Suprapubic skin (tissue), 4 donors: ENCODE measurements at places on chromosomes 11 and 22. TPM values are rescaled to one million over a fixed set of nuclear protein-coding genes. Genes with fewer than 3 reads are reported as not detected.

- H3K27me3 ChIP-seq = peaks cover 98% of the 10 kb centered on the region
- no peaks in the 10 kb centered on the region for H3K36me3 ChIP-seq
- peak; percentile 76 for DNase-seq
- no peak overlapping the region for H3K4me3 ChIP-seq
Measured at GRCh38 chr11:1226986-1227550, 4.2 kb downstream of the MUC5B start.

ADAMTS8 gene
- total RNA-seq = 0.30 TPM

GRCh38 chr22:35842954-35843353 lies 125.3 kb downstream of the APOL5 start:
- no peaks in the 10 kb centered on the region for H3K36me3 ChIP-seq
- peaks cover 24% of the 10 kb centered on the region for H3K4me1 ChIP-seq
- no peaks in the 10 kb centered on the region for H3K27me3 ChIP-seq
- no peak overlapping the region for H3K4me3 ChIP-seq
- no peak overlapping the region for H3K27ac ChIP-seq
- no peak for DNase-seq

THRSP gene
- total RNA-seq = 36.9 TPM

- H3K36me3 ChIP-seq = no peaks in the 10 kb centered on the region
- no peak overlapping the region for H3K27ac ChIP-seq
- no peak overlapping the region for H3K4me3 ChIP-seq
- no peak for DNase-seq
Measured at GRCh38 chr11:45592636-45593035, 72.8 kb downstream of the CHST1 start.

DNA sequence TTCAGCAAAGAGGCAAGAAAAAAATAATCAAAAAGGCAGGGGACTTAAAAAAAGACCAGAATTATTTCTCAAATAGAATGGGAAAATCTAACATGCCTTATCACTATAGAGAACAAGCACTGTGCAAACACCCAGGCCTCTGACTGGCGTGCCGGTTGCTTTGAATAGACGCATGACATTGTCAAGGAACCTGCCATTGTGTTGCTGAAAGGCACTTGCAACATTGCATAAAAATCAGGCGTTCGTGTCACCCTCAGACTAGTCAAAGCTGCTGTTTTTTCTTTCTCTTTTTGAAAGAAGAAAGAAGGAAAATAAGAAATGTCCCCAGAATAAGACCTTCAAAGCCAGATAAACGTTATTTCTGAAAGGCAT lies 549.3 kb upstream of the CADM1 start:
- H3K4me3 ChIP-seq = no peak overlapping the region
- no peak overlapping the region for H3K27ac ChIP-seq
- H3K27me3 ChIP-seq = peaks cover 15% of the 10 kb centered on the region
- no peaks in the 10 kb centered on the region for H3K4me1 ChIP-seq

FGF4 gene
- not detected for total RNA-seq

- no peak for DNase-seq
- H3K27ac ChIP-seq = peak overlapping the region; percentile 38
- no peak overlapping the region for H3K4me3 ChIP-seq
- H3K27me3 ChIP-seq = no peaks in the 10 kb centered on the region
- H3K36me3 ChIP-seq = no peaks in the 10 kb centered on the region
- H3K4me1 ChIP-seq = peaks cover 24% of the 10 kb centered on the region
Measured at GRCh38 chr11:100753172-100753543, 66.1 kb downstream of the ARHGAP42 start.

DNA sequence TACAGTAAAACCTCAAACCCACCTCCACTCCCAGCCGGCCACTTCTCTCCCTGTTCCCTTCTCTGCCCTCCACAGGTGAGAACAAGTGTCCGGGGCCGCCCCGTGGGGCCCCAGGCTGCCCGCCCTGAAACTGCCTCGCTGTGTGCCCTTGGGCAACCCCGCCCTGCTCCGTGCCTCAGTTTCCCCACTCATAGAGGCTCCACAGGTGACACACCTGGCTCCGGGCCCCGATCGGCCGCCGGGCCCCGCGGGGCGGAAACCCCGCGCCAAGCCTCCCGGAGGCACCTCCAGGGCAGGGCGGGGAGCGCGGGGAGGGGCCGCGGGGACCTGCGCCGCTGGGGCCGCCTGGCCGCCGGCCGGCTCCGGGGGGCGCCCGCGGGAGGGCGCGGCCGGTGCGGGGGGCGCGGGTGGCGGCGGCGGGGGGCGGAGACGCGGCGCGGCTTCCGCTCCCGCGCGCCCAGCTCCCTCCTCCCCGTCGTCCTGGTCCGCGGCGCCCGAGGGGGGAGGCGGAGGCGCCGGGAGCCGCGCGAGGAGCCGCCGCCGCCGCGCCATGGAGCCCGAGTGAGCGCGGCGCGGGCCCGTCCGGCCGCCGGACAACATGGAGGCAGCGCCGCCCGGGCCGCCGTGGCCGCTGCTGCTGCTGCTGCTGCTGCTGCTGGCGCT lies at the start of gene LRP5:
LRP5 (plus strand) TSS at position 475 of the 663 bp plus-strand sequence; CDS start at position 599, 124 bp downstream.
- DNase-seq = no peak
- H3K36me3 ChIP-seq = no peaks in the 10 kb centered on the region
- no peaks in the 10 kb centered on the region for H3K27me3 ChIP-seq
- H3K27ac ChIP-seq = peak within 1 kb of the TSS; percentile 83
- H3K4me1 ChIP-seq = peaks cover 36% of the 10 kb centered on the region
- H3K4me3 ChIP-seq = peak within 1 kb of the TSS; percentile 74

DNA sequence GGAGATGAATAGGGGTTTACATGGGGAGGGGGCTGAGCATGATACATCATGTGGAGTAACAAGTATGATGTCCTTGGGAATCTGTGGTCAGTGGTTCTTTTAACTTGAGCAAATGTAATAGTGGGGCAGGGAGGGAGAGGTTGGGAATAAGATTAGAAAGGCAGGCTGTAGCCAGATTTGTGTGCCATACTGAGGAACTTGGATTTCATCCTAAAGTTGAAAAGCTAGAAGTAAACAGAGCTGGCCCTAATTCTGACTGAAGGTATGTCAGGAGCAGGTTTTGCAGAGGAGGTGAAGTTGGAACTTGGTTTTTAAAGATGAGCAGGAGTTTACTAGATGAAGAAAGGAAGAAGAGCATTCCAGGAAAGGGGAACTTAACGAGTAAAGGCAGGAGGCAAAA lies 108.3 kb upstream of the RRM1 start:
- no peak overlapping the region for H3K4me3 ChIP-seq
- H3K27ac ChIP-seq = no peak overlapping the region
- no peaks in the 10 kb centered on the region for H3K27me3 ChIP-seq
- no peaks in the 10 kb centered on the region for H3K36me3 ChIP-seq
- DNase-seq = no peak

GRCh38 chr22:19997561-19998231 lies 18.9 kb downstream of the ARVCF start:
- H3K4me1 ChIP-seq = peaks cover 22% of the 10 kb centered on the region
- no peak for DNase-seq
- no peak overlapping the region for H3K4me3 ChIP-seq
- no peaks in the 10 kb centered on the region for H3K27me3 ChIP-seq
- no peaks in the 10 kb centered on the region for H3K36me3 ChIP-seq

- H3K27ac ChIP-seq = no peak overlapping the region
- DNase-seq = no peak
- H3K4me3 ChIP-seq = no peak overlapping the region
- no peaks in the 10 kb centered on the region for H3K36me3 ChIP-seq
Measured at GRCh38 chr11:69984457-69985261, 93.5 kb upstream of the ANO1 start.

DNA sequence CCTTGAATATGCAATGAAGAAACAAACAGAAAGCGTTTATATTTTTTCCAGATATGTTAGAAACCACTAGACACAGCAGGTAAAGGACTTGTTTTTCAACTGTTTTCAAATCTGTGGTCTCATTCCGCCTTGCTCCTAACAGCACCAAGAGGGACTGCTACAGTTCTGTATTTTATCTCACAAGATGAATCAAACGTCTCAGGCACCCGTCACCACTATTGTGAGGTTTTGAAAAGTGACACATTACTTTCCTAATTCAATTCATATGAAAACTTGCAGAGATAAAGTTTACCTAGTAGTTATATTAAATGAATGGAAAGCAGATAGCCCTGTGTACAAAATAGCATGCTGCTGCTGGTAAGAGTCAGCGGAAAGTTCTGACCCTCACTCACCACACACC lies 386.3 kb downstream of the ETS1 start:
- no peaks in the 10 kb centered on the region for H3K36me3 ChIP-seq
- DNase-seq = no peak
- no peak overlapping the region for H3K27ac ChIP-seq
- H3K4me1 ChIP-seq = no peaks in the 10 kb centered on the region
- no peaks in the 10 kb centered on the region for H3K27me3 ChIP-seq

NNMT gene
- 164 TPM for total RNA-seq

- DNase-seq = no peak
- H3K36me3 ChIP-seq = no peaks in the 10 kb centered on the region
- H3K4me3 ChIP-seq = no peak overlapping the region
- no peaks in the 10 kb centered on the region for H3K27me3 ChIP-seq
- no peak overlapping the region for H3K27ac ChIP-seq
Measured at GRCh38 chr11:106961518-106961917, 56.8 kb downstream of the GUCY1A2 start.

TMX2 gene
- 54.9 TPM for total RNA-seq

PLAAT5 gene
- 9.9 TPM for total RNA-seq

- no peak overlapping the region for H3K27ac ChIP-seq
- no peaks in the 10 kb centered on the region for H3K4me1 ChIP-seq
- H3K4me3 ChIP-seq = no peak overlapping the region
- no peaks in the 10 kb centered on the region for H3K27me3 ChIP-seq
- DNase-seq = no peak
- no peaks in the 10 kb centered on the region for H3K36me3 ChIP-seq
Measured at GRCh38 chr11:5546457-5546856, 1.9 kb downstream of the OR52H1 start.

DNA sequence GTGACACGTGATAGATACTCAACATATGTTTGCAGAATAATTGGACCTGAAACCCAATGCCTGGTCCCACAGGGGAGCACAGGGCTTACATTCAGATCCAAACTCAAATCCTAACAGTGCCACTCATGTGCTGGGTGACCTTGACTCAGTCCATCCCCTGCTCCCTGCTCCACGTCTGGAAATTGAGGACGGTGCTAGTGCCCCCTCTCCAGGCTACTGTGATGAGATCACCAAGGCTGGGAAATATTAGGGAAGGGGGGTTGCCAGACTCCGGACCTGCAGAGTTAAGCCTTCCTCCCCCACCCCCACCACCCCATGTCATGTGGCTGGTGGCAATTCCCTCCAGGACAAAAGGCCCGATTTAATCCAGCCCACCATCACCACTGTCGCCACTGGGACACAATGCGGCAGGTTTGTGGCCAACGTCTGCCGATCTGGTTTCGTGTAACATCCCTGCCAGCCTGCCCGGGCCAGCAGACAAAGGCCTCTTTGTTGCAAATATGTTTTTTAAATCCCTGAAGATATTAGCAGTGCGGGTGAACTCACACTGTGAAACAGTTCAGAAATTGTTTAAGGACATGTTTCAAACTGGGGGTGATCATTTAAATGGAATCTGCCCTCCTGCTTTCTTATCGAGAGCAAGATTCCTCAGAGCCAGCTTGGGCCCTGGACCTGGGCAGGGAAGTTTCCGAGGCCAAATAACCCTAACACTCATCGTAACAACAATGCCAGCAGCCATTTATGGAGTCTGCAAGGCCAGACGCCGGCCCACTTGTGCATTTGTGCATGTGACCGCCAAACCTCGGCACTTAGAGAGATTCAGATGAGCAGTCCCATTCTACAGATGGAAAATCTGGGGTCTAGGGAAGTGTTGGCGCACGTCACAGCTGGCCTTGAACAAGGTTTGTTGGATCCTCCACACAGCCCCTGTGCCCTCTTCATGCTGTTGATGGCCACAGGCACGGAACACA lies 19.6 kb upstream of the MN1 start:
- H3K4me1 ChIP-seq = no peaks in the 10 kb centered on the region
- DNase-seq = no peak
- no peaks in the 10 kb centered on the region for H3K27me3 ChIP-seq
- no peaks in the 10 kb centered on the region for H3K36me3 ChIP-seq
- no peak overlapping the region for H3K4me3 ChIP-seq

DNA sequence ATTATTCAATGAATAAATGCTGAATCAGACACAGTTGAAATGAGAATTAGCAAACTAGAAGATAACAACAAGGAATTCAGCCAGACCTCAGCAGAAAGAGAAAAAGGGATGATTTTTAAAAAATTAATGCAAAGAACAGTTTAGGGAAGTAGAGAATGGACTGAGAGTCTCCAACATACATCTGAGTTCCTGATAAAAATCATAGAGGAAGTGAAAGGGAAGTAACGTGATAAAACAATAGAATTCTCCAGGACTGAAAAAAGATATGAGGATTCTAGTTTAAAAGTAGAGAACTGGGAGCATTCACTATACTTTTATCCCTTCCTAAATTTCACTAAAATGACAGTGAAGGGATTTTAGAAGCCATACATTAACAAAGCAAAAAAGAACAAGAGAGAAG lies 592.0 kb downstream of the SOX6 start:
- H3K27me3 ChIP-seq = no peaks in the 10 kb centered on the region
- H3K4me1 ChIP-seq = peaks cover 12% of the 10 kb centered on the region
- no peaks in the 10 kb centered on the region for H3K36me3 ChIP-seq
- no peak overlapping the region for H3K4me3 ChIP-seq

GRCh38 chr11:71502026-71502425 lies 25.0 kb upstream of the KRTAP5-7 start:
- no peaks in the 10 kb centered on the region for H3K27me3 ChIP-seq
- H3K27ac ChIP-seq = no peak overlapping the region
- H3K4me3 ChIP-seq = no peak overlapping the region
- no peaks in the 10 kb centered on the region for H3K4me1 ChIP-seq

GRCh38 chr22:50310949-50311444 lies 3.6 kb upstream of the PLXNB2 start:
- H3K27me3 ChIP-seq = no peaks in the 10 kb centered on the region
- H3K4me3 ChIP-seq = no peak overlapping the region
- DNase-seq = no peak
- no peak overlapping the region for H3K27ac ChIP-seq
- H3K36me3 ChIP-seq = no peaks in the 10 kb centered on the region

DNA sequence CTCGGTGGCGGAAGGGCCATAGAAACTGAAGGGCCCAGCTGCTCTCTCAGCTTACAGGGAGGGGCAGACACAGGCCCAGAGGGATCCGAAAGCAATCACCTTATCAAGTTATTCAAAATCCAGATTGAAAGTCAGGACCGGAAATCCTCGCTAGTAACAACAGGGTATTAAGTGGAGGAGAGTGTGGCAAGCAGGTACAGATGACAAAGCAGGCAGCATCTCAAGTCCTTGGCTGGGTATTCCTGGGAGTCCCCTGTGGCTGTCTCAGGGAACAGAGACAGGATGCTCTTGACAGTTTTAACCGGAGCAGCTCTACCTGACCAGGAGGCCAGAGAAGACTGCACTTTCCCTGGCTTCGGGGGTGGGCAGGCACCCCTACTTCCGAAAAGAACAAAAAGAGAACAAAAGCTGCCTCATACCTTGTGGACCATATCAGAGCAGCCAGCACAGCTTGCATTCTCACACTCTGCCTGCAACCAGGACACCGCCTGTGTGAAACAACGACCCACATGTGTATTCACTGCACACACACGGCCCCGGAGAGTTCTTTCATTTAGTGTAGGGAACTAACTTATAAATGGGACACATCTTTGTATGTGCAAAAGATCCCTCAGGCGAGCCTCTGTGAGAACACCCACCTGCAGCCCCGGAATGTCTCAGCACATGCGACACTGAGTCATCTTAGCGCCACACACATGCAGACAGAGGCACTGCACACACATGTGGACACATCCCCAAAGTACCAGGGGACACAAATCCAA lies 78.3 kb downstream of the MICAL3 start:
- H3K27me3 ChIP-seq = no peaks in the 10 kb centered on the region
- H3K36me3 ChIP-seq = no peaks in the 10 kb centered on the region
- DNase-seq = peak; percentile 62
- H3K4me1 ChIP-seq = peaks cover 60% of the 10 kb centered on the region
- no peak overlapping the region for H3K4me3 ChIP-seq

OR8D4 gene
- total RNA-seq = not detected
